ENCODE measurements at places on chromosomes 7 and 10.
A peak's percentile ranks its signal among the peaks of the same experiment; 100 is the strongest.

- no peak for DNase-seq
Measured at GRCh38 chr7:116797612-116798011, 64.8 kb upstream of the CAPZA2 start.

DNA sequence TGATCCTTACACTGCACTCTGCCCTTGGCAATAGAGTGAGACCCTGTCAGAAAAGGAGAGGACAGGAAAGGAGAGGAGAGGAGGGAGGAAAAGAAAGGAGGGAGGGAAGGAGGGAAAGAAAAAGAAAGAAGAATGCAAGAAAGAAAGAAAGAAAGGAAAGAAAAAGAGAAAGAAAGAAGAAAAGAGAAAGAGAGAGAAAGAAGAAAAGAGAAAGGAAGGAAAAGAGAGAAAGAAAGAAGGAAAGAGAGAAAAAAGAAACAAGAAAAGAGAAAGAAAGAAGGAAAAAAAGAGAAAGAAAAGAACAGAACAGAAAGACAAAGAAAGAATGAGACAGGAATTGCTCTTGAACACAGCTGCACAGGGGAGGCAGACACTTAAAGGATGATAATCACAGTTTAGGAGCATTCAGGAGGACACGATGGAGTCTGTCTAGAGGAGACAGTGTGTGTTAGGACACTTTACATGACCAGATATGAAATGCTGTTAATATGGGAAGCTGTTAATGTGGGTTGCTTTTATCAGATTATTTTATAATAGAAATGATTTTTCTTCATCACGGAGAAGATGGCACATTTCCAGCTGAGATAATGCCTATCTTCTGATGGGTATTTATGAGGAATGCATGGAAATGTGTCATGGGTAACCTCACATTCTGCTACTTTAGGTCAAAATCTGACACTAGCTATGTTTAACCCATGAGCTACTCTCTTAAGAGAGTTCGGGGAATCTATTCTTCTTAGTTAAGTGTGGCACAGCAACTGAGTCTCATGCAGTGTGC lies 160.5 kb downstream of the BAMBI start:
- DNase-seq: no peak

DNA sequence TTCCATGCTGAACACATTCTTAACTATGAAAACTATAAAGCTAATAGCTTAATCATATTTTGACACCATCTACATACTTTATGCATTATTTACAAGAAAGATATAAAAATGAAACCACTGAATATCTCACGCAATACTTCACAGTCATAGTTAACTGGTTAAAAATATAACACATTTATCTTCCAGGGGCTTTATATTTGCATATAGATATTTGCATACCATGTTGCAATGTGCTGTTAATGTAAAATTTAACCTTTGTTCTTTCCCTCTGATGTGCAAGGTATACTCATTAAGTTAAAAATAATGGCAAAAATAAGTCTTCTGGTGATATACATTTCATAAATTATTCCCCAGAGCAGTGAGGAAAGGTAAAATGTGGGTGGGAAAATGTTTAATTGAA lies 76.9 kb upstream of the MGMT start:
- DNase-seq: no peak

DNA sequence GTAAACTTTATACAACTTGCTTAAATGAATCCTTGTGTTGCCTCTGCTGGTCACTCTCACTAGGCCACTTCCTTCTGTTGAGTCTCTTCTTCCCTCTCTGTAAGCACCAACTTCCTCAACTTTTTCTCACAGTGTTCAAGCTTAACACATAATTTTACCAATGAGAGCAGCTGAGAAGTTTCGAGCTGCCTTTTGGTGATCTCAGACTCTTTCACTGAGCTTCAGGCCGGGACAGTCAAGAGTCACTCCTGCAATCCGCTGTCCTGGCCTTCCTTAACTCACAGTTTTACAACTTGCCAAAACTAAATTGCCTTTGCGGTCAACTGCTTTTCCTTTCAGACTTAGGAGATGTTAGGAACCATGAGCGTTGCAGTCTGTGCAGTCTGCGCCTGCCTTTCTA lies 47.4 kb downstream of the PRPF18 start:
- DNase-seq: no peak

- DNase-seq: no peak
Measured at GRCh38 chr7:32221056-32221455, 150.8 kb upstream of the PDE1C start.

GRCh38 chr10:42933448-42934340 lies 143.2 kb upstream of the RET start:
- DNase-seq: no peak

DNA sequence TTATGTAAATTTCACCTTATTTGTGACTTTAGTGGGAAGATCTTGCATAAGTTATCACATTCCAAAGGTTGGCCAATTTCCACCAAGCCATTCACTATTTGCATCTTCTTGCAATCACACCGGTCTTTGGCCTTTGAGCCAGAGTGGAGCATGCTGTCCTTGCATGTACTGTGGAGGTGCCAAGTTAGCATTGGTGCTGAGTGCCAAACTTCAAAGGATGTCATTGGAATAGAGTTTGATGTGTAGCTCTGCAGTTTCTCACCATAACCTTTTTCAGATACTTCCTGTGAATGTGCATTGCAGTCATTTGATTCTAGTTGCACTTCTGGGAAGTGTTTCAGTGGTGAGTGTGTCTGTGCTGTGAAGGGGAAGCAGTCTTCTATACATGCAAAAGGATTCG lies 620.6 kb downstream of the SUGCT start:
- DNase-seq: no peak

- no peak for DNase-seq
Measured at GRCh38 chr10:60224066-60224705, 165.5 kb downstream of the ANK3 start.

DNA sequence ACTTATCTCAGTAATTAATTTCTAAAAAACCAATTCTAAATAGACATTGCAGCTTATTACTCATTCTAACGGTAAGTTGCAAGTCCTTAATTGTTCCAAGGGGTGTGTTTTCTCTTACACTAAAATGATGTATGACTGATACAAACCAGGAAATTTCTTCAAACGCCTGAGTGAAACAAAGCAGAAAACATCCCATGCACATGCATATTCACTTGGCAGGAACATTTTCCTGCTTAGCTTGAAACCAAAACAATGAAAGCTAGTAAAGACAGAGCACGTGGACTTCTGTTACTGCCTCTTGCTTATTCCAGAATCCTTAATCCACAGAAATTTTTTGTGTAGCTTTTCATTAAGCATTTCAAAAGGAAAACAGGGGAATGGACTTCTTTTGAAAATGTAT lies 187.7 kb downstream of the MTERF1 start:
- DNase-seq: no peak

GRCh38 chr10:95395947-95396449 lies 105.2 kb upstream of the PDLIM1 start:
- DNase-seq: no peak

DNA sequence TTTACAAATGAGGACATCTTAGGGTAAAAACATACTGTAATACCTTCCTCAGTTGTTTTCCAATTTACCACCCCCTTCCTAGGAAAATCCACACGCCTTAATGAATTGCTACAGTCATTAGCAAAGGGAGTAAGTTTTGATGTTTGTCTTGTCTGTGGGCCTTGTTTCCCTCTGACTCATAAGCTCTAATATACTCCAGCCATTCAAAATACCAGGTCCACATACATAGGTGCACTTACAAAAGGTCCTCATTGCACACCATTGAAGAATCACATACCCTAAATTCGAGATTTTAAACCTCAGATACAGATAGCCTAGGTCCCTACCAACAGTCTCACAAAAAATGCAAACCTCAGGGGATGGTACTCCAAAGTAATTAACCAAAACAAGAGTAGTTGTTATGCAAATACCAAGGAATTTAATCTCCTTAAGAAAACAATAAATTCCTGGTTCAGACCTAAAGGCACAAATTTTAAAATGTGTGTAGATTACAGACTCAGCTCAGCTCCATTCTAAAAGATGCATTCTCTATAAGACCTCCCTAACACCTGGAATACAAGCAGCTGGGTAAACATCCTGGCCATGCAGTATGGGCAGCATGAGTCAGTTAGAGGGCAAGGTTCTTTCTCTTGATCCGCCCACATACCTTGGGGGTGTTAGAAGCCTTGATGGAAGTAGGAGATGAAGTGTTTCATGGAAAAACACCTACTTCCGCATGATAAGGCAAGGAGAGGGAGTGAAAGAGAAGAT lies 3.0 kb upstream of the LIPK start:
- DNase-seq: no peak

DNA sequence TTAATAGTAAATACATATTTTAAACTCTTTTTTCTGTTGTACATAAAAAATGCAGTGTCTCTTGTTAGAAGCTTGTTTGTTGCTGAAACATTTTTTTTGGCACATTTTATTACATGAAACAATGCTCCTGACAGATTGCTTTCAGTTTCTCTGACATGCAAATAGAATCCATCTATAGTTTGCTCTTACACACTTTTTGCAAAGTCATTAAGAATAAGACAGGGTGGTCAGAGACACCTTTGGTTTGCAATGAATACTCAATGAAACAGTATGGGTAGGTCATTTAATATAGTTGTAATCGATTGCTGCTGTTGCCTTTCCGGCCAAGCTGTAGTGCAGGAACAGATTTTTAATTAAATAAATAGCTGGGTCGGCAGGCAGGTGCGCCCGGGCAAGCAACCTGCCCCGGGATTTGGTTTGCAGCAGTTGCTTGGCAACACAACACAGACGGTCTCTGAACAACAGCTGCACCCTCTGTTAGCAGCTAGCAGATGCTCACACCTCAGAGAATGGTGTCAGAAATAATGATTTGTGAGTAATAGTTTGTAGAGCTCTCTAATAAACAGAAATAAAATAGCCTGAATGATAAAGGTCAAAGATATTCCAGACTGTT lies 115.7 kb upstream of the CACNA2D1 start:
- peak; percentile 11 for DNase-seq

GRCh38 chr7:66748791-66749190 lies 8.3 kb downstream of the RABGEF1 start:
- DNase-seq: no peak

DNA sequence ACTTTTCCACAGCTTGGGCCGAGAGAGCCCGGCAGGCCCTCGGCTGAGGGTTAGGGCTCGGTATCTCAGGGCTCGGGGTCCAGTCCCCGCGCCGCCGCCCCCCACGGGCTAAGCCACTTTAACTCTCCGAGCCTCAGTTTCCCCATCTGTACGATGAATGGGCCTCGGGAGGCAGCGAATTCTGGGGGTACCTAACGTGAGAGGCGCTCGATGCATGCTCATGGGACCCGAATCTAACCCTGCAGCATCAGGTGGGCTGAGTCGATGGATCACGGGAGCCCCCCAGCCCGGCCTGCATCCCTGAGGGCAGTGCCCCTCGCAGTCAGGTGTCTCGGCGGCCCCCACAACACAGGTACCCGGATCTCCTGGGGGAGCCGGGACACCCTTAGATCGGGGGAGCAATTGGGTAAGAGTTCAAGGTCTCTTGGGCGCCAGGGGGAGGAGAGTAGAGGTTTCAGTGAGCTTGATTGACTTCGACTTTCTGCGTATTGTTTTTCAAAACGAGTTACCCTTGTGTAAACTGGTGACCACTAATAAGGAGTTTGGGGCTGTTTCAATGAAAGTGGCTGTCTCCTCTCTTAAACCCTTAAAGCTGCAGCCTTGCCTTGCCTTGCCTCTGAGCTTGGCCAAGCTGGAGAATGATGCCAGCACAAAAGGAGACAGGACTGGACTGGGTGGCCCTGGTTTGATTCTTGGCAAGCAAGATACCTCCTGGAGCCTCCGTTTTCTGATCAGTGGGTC lies 631 bp downstream of the POR start:
- DNase-seq: peak; percentile 33

GRCh38 chr7:2023877-2024566 lies 208.7 kb downstream of the MAD1L1 start:
- no peak for DNase-seq

GRCh38 chr7:157682946-157683746 lies 346.3 kb downstream of the DNAJB6 start:
- DNase-seq: no peak

- no peak for DNase-seq
Measured at GRCh38 chr7:135601182-135601581, 43.5 kb downstream of the NUP205 start.

DNA sequence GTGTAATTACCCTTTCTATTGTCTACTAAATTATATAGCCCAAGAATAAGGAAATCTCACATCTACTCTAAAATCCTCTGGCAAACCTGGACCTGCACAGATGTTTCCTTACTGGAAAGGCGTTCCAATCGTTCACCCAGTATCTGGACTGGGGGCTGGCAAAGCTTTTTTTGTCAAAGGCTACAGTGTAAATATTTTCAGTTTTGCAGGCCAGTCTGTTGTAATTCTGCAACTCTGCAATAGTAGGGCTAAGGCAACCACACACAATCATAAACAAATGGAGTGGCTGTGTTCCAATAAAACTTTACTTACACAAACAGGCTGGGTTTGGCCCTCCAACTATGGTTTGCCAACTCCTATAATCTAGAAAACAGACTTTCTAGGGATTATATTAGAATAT lies 56.2 kb downstream of the GLI3 start:
- DNase-seq: no peak

GRCh38 chr7:148868378-148868674 lies 15.8 kb downstream of the EZH2 start:
- DNase-seq: no peak

DNA sequence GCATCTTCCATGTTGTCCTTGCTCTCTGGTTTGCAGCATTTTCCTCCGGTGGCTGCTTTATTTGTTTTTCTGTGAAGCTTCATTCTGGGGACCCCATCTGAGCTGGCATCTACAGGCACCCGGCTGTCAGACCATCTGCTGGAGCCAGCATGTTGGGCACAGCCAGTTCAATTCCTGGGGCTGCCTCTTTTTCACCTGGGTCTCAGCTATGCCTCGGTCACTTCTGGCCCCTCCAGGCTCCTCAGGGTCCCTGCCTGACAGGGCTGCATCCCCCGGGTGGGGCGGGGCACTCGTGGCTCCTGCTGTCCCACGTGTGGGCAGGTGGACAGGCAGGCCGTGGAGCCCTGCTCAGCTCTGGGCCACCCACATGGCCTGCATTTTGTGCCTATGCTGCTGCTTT lies 8.1 kb downstream of the SCART1 start:
- DNase-seq: no peak

GRCh38 chr10:95831515-95831914 lies 75.6 kb downstream of the ENTPD1 start:
- no peak for DNase-seq

GRCh38 chr10:1679821-1680650 lies 57.3 kb downstream of the ADARB2 start:
- no peak for DNase-seq

DNA sequence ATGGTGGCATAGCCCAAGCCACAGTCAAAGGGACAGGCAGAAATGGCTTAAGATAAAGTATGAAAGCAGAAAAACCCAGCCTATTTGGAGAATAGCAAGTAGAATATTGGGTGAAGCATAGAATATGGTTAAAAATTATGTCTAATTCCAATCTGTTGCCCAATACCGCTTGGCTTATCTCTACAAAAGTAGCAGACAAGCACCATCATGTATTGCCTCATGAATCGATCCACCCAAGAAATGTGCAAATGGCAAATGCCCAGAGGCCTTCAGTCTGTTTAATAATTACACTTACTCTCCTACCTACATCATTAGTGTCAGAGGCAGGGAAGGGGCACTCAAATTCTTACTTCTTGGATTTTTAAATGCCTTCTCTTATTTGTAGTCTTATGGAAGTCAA lies 130.9 kb upstream of the ADAM12 start:
- no peak for DNase-seq

All from GM06990 (cell line).